ENCODE measurements at places on chromosomes 5 and 9.

- peak; percentile 46 for DNase-seq
Measured at GRCh38 chr5:96931605-96932004, 4.3 kb upstream of the LNPEP start.

DNA sequence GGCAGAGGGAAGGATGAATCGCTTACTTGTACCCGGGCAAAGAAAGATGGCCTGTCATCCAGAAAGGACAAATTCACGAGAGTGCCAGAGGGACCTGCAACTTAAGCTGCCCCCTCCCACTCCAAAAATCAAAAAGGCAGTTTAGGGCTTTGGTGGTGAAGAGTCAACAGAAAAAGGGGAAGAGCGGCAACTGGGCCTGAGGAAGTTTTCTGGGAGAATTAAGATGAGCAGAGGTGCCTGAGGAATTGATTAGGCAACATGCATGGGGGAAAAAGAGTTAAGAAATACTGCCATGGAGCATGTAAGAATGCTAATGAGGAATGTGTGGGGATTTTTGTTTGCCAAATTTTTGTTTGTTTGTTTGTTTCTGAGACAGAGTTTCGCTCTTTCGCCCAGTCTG, 1.8 kb upstream of the ACTL7B start:
- no peak for DNase-seq

GRCh38 chr5:16558984-16559629, 57.7 kb downstream of the RETREG1 start:
- DNase-seq = no peak

DNA sequence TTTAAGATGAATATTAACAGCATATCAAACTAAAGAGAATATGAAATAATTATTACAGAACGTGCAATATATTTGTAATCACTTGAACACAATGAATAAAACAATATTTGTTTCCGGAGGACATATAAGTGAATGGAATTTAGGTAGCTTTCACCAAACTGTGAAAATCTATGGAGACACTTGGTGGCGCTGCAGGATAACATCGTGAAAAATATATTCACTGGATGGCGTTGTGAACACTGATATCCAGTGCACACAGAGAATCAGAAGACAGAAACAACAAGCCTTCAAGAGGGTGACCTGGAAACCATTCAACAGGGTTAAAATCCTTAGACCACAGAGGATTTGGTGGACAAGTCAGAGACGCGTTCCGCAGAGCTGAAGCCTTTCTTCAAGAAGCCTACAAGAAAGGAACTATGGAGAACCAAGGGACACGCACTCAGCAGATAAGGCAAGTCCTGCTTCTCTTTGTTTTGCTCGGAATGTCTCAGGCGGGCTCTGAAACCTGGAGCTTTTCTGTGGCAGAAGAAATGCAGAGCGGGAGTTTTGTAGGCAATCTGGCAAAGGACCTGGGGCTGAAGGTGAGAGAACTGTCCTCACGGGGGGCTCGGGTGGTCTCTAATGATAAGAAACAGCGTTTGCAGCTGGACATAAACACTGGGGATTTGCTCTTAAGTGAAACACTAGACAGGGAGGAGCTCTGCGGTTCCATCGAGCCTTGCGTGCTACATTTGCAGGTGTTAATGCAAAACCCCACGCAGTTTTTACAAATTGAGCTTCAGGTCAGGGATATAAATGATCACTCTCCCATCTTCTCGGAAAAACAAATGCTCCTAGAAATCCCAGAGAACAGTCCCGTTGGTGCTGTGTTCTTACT, at the start of gene PCDHB11:
Gene PCDHB11, plus strand, starts transcription at position 269 of the 877 bp plus-strand sequence. Its CDS starts 148 bp downstream, at position 417.
- DNase-seq = peak; percentile 28

GRCh38 chr5:139105621-139106071, 92.5 kb downstream of the SIL1 start:
- no peak for DNase-seq

DNA sequence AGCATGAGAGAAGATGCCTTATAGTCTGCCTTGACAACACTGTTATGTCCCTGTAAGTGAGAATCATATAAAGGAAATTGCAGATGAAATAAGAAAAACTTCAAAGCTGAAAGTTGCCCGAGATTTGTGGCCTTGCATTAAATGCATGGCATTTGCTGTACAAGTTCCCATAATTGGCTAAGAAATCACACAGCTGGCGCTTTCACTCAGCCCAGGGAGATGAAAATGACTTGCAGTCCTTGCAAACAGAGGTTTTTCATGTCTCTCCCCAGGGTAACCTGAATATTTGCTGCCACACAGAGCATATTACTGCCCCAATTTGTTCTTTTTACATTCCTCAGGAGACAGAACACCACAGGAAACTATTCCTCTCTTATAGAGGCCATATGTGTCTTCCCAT, 174.8 kb downstream of the FAM114A2 start:
- DNase-seq = no peak

DNA sequence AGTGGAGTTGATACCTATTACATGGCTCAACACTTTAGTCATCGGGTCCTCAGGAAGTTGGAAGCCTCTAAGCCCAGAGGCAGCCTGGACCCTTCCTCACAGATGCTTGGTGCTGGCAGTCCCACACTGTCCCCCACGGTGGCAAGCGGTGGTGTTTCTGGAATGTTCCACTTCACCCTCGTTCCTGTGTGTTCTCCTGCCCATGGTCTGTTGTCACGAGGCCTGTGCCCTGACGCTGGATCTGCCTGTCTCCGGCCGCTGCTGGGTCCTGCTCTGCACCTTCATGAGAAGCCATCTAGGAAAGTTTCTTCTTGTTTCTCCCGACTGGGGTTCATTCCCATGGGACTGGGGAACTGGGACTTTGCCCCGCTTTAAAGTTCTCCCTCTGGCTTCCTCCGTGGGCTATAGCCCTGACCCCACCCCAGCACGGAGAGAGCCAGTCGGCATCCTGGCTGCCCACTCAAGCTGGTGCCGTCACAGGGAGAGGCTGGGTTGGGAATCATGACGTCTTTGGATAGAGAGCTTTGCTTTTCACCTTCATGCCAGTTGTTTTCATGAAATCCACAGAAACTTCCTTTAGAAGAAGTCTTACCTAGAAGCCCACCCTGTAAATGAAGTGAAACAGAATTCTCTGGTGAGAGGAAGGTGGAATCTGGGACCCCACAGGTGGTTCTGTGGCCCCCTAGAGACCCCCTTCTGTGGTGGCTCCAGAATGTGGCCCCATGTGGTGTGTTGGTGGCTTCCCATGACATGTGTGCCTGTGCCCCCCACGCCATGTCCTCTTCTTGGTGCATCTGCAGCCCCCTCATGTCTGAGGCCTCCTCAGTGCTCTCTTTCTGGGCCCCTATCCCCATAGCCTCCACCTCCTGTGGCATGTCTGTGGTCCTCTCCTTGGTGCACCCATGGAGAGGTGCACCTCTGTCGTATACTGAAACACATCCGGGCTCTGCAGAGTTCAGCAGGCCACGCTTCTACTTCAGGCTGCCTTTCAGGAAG, 43.8 kb downstream of the TRIP13 start:
- no peak for DNase-seq

GRCh38 chr5:179297486-179298180, 47.6 kb downstream of the ADAMTS2 start:
- no peak for DNase-seq

GRCh38 chr9:90904706-90905478, 103.3 kb downstream of the SYK start:
- no peak for DNase-seq

DNA sequence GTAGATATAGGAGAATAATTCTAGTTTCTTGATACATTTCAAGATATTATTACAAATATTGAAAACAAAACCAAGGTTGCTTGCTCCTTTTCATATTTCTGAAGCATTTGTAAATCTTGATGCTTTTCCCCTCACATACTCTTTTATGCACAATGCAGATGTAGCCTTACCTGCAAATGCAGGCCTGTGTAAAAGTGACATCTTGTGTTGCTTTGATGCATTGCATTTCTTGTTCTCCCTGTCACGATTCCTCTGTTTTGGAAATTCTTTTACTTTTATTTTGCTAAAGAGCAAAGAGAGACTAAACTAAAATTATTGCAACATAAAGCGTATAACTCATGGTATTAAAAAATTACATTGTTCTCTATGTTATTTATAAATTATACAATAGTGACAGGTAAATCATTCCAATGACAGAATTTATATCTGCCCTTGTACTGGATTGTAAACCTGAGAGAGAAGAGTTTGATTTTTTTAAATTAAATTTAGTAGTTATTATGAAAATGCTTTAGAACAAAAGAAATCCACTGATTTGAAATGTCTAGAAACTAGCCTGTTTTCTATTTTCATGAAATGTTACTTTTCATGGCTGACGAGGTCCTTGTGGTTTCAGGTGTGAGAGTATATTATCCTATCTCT, 970.0 kb downstream of the MAT2B start:
- DNase-seq = peak; percentile 35

- DNase-seq = no peak
Measured at GRCh38 chr9:23324511-23324910, 501.5 kb downstream of the ELAVL2 start.

Data from AML-193 (cell line).